ENCODE measurements at places on chromosomes 5 and 9. TPM values are rescaled to one million over a fixed set of nuclear protein-coding genes. Genes with fewer than 3 reads are reported as not detected.

SLC25A51 gene
- total RNA-seq: 69.7 TPM

FBXL7 gene
- 6.3 TPM for total RNA-seq

SIT1 gene
- total RNA-seq: 0.07 TPM

HTR4 gene
- total RNA-seq: 0.07 TPM

DBH gene
- not detected for total RNA-seq

Measured in smooth muscle cell of the pulmonary artery (primary cell).